ENCODE measurements at places on chromosomes 16 and 17.

DNA sequence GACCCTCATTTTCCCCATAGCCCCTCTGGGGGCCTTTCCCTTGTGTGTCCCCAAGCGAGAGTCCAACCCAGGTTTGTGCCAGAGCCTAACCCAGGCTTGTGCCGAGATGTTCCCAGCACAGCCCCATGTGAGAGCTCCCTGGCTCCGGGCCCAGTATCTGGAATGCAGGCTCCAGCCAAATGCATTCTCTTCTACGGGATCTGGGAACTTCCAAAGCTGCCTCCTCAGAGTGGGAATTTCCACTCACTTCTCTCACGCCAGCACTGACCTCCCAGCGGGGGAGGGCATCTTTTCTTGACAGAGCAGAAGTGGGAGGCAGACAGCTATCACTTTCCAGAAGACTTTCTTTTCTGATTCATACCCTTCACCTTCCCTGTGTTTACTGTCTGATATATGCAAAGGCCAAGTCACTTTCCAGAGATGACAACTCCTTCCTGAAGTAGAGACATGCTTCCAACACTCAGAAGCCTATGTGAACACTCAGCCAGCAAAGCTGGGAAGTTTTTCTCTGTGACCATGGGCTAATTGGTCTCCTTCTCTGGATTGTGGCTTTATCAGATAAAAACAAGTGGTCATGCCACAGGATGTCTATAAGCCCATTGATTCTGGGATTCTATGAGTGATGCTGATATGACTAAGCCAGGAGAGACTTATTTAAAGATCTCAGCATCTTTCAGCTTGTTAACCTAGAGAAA lies 2.5 kb upstream of the CCL2 start:
- DNase-seq, result peak; percentile 50

DNA sequence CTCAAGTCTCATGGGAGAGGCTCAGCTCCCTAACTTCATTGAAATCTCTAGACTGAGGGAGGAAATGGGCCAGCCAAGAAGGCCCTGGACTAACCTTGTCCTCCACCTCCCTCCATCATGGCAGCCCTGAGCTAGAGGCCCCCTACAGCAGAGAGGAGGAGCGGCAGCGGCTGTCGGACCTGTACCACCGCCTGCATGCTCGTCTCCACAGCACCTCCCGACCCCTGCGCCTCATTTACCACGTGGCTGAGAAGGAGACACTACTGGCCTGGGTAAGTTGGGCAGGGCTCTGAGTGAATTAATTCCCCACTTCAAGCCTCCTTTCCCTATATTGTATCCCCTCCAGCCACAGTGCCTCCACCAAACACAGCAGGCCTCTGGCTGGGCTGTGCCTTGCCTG lies 3.8 kb upstream of the SYCE1L start:
- DNase-seq, result no peak

GRCh38 chr17:979539-980405 lies at the start of gene NXN:
Gene NXN, minus strand, starts transcription at chr17:979776.
- peak; percentile 72 for DNase-seq

- no peak for DNase-seq
Observed at GRCh38 chr16:75225678-75226515, 7.1 kb downstream of the CTRB1 start.

- DNase-seq, result peak; percentile 79
Observed at GRCh38 chr16:24858219-24859041, 12.7 kb downstream of the SLC5A11 start.

DNA sequence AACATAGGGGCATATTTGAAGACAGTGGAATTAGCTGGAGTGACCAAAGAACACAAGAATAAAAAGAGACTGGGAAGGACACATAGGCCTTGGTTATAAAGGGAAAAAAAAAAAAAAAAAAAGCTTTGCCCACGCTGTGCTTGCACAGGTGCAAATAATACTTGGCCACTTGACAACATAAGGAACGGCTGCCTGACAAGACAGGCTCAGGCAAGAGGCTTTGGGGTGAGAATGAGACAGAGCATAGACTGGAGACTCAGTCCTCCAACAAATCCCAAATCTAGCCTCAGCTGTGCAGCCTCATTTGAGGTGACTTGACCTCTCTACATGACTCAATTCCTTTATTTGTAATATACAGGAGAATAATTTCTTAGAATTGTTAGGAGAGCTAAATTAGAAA lies 332.8 kb upstream of the DYNLRB2 start:
- DNase-seq, result no peak

DNA sequence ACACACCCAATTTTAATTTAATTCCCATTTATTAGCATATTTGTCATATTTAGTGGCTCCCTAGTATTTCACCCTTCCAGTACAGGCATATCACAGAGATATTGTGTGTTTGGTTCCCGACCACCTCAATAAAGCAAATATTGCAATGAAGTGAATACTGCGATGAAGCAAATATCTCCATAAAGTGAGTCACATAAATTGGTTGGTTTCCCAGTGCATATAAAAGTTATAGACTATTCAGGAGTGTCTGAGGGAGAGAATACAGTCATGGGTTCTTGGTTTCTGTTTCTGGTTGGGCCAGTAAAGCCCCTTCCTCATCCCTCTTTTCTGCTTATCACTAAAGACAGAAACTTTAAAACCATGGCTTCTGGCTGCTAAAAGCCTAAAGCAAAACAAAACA lies 295.4 kb upstream of the AXIN2 start:
- no peak for DNase-seq

GRCh38 chr17:75364078-75364477 lies 41.4 kb downstream of the GRB2 start:
- no peak for DNase-seq

GRCh38 chr17:39450051-39450450 lies 1.0 kb downstream of the MED1 start:
- no peak for DNase-seq

GRCh38 chr17:43907425-43907981 lies at the start of gene MPP2:
Gene MPP2, minus strand, starts transcription at chr17:43907536. Its CDS starts 3,076 bp downstream, at chr17:43904460.
- DNase-seq, result peak; percentile 70

DNA sequence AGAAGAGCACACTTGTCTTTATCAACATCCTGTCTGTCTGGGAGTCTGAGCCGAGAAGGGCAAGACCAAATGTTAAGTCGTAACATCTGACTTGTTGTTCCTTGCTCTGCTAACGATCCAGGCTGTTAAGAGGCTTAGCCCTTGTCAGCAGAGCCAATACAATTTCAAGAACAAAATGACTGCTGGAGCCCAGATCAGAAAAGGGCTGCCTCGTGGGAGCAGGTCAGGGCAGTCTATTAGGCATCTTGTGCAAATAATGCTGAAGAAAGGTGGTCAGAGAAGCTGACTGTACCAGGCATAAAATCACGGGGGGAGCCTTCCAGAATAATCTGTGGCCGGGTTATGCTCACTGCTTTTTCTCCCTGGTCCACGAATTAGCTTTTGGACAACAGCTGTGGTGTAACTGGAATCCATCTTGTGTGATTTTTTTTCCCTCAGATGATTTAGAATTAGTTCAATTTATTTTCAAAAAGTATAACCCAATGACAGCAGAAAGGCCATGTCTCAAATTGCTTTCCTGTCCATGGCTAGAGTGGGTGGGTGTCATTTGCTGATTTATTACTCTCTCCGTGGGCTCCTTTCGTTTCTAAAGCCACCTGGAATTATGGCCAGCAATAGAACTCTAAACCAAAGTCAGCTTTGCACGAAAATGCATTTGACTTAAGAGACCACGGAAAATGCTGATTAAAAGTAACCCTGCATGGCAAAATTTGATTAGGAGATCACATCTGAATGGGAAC lies 221.1 kb upstream of the HSBP1 start:
- DNase-seq, result no peak

- DNase-seq, result no peak
Observed at GRCh38 chr16:67678354-67679023, 11.9 kb downstream of the C16orf86 start.

GRCh38 chr16:57726433-57726947 lies 9.1 kb upstream of the KATNB1 start:
- no peak for DNase-seq

DNA sequence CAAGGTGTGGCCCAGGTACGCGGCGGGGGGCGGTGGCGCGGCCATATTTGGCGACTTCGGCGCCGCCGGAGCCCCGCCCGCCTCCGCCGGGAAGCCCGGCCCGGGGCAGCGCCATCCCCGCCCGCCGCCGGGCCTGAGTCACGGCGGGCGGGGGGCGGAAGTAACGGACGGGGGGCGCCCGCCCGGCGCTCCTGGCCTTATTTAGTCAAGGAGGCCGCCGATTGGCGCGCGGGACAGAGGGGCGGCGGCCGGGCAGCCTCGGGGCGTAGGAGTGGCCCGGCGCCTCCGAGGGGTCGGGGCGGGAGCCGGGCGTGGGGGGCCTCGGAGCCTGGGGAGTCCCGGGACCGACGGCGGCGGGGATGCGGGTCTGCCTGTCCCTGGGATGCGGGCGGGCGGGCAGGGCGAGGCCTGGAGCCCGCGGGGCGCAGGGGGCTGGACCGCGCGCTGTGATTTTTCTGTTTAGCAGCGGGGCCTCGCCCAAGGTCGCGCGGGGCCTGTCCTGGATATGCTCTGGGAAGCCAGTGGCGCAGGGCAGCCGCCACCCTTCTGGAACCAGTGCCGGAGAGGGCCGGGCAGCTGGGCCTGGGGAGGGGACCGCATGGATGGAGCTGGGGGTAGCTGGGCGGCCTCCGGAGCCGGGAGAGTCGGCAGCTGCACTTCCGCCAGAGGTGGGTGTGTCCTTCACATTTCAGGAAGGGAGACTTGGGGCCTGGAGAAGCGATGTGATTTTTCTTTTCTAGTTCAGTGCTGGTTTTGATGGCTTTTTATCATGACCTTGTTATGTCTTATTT lies 2.3 kb upstream of the ACTG1 start:
- DNase-seq, result peak; percentile 52

GRCh38 chr16:68360956-68361355 lies 50.1 kb downstream of the PRMT7 start:
- DNase-seq, result no peak

DNA sequence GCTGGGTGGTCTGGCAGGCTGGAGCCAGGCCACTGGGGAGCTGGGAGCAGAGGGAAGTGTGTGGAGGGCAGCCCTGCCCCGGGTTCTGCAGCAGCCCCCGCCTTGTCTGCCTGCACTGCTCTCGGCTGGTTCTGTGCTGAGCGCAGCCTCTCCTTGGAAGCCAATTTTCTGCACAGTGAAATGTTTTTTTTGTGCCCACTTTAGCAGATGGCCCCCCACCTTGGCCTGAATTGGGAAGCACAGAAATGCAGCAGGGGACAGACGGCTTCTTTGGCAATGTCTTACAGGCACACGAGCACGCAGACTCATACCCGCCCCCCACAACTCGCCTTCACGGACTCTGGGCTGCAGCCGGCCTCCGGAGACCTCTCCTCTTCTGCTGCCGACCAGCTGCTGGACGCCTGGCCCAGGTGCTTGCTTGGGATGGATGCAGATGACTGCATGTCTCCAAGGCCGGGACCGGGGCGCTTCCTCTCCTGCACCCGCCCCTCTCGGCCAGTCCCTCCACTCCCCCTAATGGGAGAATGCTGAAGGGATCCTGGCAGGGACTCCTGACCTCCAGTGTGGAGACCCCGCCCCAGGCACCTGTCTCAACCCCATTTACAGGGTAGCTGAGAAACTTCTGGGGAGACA lies 14.8 kb downstream of the NPTX1 start:
- no peak for DNase-seq

- DNase-seq, result no peak
Observed at GRCh38 chr17:50560931-50561745, 623 bp downstream of the CACNA1G start.

- no peak for DNase-seq
Observed at GRCh38 chr16:88878967-88879787, 12.7 kb upstream of the PABPN1L start.

DNA sequence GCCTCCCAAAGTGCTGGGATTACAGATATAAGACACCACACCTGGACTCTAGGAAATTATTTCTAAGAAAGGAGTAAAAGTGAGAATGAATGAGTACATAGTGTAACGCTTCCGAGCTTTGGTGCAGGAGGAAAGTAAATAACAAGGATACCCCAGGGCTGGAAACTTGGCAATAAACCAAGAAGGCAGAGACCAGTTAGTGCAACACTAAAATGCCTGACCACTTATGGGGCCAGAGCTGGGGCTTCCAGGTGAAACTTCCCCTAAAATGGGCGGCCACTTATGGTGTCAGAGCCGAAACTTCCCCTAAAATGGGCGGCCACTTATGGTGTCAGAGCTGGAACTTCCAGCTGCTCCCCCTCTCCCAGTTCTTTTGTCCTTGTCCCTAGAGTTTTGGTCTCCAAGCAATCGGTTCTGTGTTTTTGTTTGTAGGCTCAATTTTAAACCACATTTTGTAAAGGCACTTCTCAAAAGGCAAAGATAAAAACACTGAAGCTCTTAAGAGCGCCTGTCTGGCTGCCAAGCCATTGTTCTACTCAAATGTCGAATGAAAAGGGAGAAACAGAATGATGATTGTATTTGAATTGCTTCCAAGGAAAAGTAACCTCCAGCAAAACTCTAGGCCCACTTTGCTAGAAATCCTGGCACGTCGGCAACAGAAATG lies 63.9 kb downstream of the NXN start:
- no peak for DNase-seq

DNA sequence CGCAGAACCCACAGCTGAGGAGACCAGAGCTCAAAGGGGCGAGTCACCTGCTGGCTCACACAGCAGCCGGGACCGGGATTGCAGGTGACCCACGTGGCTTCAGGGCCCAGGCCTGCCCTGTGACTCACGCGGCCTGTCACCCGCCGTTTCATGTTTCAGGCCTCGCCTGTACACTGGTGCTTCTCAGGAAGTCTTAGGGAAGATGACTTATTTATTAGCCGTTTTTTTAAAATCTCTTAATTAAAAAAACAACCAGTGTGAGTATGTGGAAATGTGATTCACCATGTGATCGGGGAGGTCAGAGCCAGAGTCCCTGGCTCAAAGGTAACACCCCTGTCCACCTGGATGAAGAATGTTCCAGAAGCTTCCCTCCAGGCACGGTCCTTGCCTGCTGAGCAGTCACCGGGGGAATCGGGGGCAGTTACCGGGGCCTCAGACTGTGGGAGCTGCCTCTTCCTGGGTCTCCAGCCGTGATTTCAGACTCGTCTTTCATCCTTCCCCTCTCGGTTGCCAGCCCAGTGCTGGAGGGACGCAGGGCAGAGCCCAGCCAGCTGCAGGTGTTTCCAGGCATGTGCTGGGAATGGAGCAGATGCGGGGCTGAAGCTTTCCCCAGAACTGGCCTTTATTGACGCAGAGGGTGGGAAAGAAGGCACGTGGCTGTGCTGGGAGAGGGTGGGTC lies 49.3 kb downstream of the CMIP start:
- no peak for DNase-seq

GRCh38 chr16:50121721-50122445 lies 31.2 kb upstream of the TENT4B start:
- DNase-seq, result no peak

DNA sequence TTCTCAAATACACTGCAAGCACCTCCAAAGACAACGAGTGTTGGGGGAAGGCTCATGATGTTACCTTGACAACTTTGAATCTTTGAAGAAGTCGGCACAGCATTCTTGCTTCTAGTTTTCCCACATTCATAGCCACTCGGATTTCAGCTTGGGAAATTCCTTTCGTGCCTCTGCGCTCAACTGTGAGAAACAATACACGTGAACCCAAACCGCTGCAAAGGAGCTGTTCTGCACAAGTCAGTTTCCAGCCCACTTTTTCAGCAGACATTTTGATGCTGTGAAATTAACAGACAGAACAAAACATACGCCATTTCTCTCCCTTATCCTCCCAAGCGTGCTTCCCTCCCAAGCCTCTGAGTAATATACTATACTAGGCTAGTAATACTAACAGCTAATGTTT lies 41.2 kb downstream of the GTF3C1 start:
- no peak for DNase-seq

- peak; percentile 81 for DNase-seq
Observed at GRCh38 chr16:83689385-83689831, 118.4 kb upstream of the HSBP1 start.
